ENCODE measurements at places on chromosomes 13 and 19.
A peak's percentile ranks its signal among the peaks of the same experiment; 100 is the strongest.

DNA sequence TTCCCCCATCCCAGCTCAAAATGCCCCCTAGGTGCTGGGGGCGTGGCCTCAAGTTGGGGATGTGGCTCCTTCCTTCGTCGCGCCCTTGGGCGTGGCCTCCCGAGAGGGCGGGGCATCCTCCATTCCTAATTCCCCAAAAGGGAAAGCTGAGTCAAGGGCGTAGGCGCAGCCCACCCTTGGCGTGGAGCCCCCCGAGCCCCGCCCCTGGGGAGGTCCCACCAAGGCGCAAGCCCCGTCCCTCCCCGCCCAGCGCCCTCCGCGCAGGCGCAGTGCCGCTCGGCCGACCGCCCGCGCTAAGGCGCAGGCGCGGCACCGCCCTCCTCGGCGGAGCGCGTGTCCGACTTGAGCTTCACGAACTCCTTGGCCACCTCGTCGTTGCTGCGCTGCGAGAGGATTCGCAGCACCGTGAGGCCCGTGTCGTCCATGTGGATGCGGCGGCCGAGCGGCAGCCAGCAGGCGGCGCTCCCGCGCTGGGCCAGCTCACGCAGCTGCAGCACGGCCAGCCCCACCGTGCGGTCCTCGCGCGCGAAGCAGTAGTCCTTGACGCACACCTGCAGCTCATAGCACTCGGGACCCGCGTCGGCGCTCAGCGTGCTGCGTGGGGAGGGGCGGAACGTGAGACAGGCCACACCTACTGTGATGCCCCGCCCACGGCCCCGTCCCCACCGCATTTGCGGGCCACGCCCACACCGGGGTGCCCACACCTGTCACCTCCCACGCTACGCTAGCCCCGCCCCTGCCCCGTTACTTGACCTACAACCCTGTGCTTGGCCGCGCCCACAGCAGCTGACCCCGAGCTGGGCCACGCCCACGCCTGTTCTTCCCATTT, 50.5 kb downstream of the COLGALT1 start:
- peak; percentile 58 for DNase-seq

DNA sequence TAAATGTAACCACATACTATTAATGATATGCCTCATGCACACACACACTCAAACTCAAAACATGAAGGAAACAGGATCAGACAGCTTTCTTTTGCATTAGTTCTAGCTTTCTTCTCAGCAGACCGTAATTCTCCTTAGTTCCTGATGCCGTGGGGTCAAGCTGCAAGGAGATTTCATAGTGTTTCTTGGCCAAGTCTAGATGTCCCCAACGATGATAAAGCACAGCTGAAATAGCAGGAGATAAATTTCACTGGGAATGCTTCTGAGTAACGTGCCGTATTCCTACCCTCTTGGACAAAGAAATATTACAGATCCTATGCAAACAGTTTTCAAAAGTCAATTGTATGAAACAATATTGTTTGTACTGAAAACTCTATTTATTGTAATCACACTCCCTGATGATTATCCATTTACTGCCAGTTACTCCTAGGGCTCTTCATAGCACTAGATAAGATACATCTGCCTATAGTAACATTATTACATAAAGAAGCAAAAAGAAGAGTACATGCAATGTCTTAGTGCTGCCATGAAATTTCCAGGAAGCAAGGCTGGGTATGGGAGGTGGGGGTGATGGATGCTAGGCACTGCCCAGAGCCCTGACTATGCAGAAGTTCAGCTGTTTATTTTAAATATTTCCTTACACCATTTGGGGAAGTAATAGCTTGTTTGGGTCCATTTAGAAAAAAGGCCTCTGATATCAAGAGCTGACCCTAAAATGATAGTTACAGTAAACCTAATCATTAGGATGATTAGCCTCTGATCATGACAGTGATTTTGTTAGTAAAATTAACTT, 16.5 kb upstream of the GGACT start:
- DNase-seq, result no peak

GRCh38 chr19:47013041-47013517, 6.6 kb upstream of the NPAS1 start:
- DNase-seq, result peak; percentile 91

DNA sequence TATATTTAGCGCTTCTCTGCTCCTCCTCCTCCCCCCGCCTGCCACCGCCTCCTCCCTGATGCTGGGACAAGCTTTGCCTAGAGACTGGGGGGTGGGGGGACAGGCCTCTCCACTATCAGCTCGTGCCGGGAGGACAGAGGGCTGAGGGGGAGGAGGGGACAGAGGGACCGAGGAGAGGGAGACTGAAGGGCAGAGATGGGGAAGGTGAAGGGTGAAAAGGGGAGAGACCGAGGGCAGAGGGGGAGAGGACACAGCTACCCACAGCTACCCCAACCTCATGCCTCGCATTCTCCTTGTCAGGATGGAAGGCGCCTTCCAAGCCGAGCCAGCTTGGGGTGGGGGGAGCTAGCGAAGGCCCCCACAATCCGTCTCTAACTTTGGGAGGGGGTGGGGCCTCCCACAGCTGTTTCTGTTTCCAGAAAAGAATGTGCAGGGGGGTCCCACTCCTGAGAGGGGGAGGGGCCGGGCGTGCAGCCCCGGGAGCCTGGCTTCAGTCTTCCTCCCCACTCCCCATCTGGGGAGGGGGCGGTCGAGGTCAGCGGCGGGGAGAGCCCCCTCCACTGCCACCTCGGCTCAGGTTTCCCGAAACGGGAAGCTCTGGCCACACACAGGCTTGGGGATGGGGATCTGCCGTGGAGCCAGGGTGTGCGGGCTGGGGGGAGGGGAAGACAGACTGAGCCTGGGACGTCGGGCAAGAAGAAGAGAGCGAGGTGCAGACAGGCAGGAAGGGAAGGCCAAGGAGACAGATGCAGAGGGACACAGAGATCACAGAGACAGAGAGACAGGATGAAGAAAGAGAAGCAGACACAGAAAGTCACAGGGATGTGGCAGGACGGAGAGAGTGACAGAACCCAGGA, 1.6 kb downstream of the DACT3 start:
- peak; percentile 68 for DNase-seq

- DNase-seq, result no peak
These were observed 29.6 kb upstream of the TSC22D1 start for GRCh38 chr13:44605721-44606120.

GRCh38 chr19:6211632-6212402, 68.0 kb downstream of the MLLT1 start:
- no peak for DNase-seq

GRCh38 chr19:3369337-3370213, 3.2 kb downstream of the NFIC start:
- DNase-seq, result no peak

DNA sequence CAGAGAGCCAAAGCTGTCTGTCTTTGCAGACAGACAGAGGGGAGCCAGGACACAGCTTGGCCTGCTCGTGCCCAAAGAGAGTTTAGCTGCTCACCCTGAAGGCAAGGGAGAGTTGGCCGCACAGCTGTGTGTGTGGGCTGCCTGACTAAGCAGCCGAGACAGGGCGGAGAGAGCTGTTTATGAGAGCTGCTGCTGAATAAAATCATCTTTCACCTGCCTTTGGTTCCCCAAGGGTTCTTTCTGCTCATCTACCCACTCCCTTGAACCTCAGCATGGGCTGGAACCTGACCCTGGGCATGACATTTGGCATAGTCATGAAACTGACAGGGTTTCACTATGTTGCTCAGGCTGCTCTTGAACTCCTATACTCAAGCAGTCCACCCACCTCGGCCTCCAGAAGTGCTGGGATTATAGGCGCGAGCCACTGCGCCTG, 98.2 kb downstream of the RBM26 start:
- DNase-seq, result no peak

DNA sequence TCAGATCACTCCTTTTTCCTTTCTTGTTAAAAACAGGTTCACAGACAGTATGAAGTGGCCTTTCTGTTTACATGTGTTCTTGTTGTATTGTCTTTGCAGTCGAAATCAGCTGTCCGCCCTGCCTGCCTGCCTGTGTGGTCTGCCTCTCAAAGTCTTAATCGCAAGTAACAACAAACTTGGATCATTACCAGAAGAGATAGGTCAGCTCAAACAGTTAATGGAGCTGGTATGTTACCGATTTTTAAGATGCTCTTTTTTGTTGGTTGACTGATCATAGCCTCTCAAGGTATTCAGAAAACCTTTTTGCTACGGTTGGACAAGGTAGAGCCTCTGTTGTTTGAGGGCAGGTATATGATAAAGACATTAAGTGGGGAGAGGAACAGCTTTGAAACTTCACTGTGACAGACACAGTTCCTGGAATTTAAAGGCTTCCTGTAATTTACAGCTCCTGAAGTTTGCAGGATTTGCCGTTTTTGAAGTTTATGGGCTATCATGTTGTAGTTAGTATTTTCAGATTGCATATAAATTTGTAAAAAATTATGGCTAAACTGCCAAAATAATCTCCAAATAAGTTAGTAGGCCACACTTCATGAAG, 116.1 kb downstream of the LRCH1 start:
- DNase-seq, result no peak

DNA sequence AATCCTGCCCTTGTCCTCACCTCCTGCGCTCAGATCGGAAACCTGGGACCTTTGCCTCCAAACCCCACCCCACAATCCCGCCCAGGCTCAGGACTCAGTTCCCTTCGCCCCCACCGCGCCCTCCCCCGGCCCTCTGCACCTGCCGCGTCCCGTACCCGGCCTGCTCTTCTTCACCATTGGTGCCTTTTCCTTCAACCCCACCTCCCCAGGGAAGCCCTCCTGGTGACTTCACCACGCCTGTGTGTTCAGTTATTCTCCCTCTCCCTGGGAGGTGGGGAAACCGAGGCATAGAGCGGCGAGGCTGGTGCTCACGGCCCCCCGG, 19.3 kb upstream of the TCF3 start:
- DNase-seq, result no peak

GRCh38 chr13:25440061-25440460, 68.3 kb downstream of the ATP8A2 start:
- no peak for DNase-seq

- DNase-seq, result no peak
These were observed 1596.6 kb downstream of the SLITRK5 start for GRCh38 chr13:89267734-89268133.

- DNase-seq, result no peak
These were observed 10.3 kb downstream of the PDE4A start for GRCh38 chr19:10430505-10431253.

- no peak for DNase-seq
These were observed 97.9 kb downstream of the DGKH start for GRCh38 chr13:42146359-42146758.

DNA sequence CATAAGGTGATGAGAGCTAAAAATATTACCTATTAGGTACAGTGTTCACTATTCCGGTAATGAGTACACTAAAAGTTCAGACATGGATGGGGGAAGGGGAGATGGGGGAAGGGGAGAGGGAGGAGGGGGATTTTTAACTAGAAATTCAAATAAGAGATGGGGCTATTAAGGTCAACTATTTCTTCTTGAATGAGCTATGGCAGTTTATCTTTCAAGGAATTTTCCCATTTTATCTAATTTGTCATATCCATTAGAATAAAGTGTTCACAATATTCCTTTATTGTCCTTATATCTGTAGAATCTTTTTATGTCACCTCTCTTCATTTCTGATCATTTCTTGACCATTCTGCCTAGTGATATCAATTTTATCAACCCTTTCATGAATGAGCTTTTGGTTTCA, 362.4 kb downstream of the SUCLA2 start:
- no peak for DNase-seq

- no peak for DNase-seq
These were observed 14.8 kb upstream of the ZNF492 start for GRCh38 chr19:22619371-22619770.

DNA sequence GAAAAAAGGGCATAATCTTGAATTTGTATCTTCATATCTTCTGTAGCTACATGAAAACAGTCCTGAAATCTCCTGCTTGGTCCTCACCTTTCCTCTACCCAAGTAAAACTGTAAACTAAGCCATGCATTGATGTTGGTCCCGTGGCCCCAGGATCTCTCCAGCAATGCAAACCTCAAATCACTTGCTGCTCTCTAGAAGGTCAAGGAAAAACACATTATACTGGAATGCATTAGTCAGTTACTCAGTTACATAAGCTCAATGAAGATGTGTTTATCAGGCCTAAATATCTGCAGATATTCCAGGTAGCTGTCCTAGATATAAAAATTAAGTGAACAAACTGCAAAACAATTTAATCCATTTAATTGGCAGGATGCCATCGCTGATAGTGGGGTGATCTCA, 261.8 kb downstream of the ABCC4 start:
- no peak for DNase-seq

- DNase-seq, result no peak
These were observed 221.1 kb downstream of the DNAJC15 start for GRCh38 chr13:43244481-43244880.

- DNase-seq, result no peak
These were observed 158.2 kb downstream of the NALCN start for GRCh38 chr13:101258071-101258470.

GRCh38 chr13:66914155-66914554, 316.0 kb downstream of the PCDH9 start:
- no peak for DNase-seq

GRCh38 chr13:50611117-50611781, 232.2 kb downstream of the DLEU7 start:
- DNase-seq, result no peak

GRCh38 chr19:42942187-42942789, 5.3 kb upstream of the PSG7 start:
- DNase-seq, result no peak

- no peak for DNase-seq
These were observed 1239.5 kb downstream of the PCDH9 start for GRCh38 chr13:65990684-65991083.

DNA sequence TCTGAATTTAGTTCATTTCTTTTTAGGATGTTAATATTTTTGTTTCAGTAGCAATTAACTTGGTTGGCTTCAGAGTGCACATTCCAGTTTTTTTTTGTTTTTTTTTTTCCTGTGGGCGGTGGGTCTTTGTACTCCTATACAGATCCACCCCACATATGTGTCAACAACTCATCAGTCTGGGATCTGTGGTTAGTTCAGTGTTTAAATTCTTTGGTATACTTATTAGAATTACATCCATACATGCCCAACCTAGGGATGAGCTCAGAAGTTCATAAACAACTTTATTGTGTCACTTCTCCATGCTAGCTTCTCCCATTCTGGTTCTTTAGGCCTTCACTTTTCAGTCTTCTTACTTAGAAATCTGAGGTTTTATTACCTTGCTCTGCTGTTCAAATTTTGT, 50.9 kb downstream of the PCCA start:
- DNase-seq, result no peak

DNA sequence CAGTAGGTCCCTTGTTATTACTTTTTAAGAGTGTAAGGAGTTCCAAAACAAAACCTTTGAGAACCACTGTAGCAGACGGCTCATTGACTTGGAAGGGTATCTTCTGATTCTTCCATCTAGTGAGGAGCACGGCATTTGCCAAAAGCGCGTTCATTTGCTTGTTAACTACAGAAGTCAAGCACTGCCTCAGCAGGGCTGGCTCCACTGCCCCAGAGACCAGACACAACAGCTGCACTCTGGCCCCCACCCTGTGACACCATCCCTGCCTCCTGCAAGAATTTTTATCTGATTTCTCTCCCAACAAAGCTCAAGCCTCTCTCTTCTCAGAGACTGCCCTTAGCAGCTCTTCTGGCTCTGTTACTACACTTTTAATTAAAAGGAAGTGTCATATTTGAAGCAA, 20.7 kb upstream of the XPO4 start:
- DNase-seq, result no peak

All from mesothelial cell of epicardium (in vitro differentiated cells).